ENCODE measurements at places on chromosomes 3 and 15.

- DNase-seq, result no peak
Measured at GRCh38 chr3:143100451-143100850, 19.1 kb upstream of the CHST2 start.

DNA sequence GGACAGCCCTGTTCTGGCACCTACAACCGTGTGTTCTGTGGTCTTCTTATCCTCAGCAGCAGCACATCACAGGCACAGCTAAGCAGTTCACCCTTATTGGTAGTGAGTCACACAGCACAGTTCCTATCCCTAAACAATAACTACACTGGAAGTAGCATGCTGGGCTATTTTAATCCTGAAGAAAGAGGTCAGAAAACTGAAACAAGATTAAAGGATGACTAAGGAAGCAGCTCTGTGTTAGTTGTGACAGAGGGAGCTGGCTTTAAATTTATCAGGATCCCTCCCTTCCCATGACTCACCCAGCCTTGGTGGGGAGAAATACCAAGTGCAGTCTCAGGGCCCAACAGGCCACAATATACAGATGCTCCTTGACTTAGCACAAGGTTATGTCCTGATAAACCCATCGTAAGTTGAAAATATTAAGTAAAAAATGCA, 144.3 kb downstream of the ERC2 start:
- no peak for DNase-seq

- DNase-seq, result no peak
Measured at GRCh38 chr3:53570709-53571108, 76.3 kb downstream of the CACNA1D start.

- DNase-seq, result no peak
Measured at GRCh38 chr3:143685491-143685890, 162.8 kb downstream of the SLC9A9 start.

DNA sequence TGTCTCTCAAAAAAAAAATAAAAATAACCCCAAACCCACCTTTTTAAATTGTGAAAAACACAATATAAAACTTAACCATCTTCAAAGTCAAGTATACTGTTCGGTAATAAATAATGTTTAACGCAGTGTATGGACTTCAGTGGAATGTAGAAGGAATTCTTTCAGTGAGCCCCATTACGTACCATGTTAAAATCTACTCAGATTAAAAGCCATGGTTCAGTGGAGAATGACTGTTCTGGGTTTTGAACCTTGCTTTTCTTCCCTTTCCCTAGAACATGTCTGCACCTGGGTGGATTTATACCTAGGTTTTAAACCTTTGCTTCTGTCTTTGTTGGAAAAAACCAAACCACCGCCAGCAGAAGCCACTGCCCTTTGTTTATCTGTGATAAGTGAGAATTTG, 27.5 kb downstream of the DAG1 start:
- no peak for DNase-seq

DNA sequence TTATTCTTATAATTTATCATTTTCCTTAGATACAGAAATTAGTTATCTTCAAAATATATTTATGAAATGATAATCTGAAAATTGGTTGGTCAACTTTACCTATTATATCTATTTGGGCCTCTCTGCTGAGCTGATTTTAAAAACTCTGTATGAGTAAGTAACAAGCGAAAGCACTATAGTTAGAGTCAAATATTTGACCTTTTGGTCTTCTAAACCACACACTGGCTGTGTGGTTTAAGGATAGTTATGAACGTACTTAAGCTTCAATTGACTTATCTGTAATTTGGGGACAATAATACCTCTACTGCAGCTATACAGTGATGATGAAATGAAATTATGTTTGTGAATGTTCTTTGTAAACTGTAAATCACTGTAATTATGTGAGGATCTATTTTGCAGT, 763.9 kb upstream of the GRM7 start:
- no peak for DNase-seq

DNA sequence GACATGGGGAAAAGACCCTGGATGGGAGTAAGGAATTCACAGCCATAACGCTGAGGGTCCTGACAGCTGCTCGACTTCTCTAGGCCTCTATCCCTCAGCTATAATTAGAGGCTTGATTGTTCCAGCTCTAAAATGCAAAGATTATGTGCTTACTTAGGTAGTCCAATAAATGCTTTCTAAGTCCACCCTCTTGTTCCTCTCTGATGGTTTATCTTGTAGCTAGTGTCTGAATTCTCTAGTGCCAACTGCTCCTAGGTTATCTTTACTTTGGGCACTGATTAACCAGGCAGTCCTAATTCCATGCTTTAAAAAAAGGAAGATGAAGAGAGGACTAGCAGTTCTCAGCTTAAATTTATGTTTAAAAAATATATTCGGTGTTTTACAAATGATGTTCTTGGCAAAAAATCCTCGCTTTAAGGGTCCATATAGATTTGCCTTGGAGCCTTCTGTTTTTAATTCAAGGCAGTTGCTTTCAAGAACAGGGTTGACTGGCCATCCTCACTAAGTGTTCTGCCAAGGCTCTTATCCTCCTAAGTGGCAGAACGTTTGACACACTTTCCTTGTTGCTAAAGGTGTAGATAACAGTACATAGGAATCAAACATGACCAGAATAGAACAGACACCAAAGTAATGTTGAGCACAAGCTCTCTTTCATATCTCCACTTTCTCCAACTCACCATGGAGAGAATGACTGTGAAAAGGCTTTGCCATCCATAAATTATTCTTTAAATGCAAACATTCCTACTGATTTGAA, 60.6 kb downstream of the THRB start:
- DNase-seq, result no peak

- DNase-seq, result no peak
Measured at GRCh38 chr3:112958811-112959560, 15.9 kb downstream of the CD200R1 start.

DNA sequence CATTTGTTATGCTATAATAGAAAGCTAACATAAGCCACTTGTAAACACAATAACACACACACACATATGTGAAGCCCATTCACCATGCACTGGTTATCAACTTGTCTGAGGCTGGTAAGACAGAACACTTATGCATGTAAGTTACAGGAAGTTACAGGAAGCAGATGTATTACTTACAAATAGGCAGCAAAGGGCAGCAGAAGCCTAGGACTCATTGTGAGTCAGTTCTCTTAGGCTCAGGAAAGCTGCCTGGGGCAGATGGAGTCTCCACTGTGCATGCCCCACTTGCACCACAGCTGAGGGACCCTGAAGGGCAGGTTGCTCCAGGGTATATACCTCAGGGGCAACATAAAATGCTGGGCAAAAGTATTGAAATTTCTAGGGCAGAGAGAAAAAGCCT, 748.8 kb upstream of the CCDC54 start:
- DNase-seq, result no peak

DNA sequence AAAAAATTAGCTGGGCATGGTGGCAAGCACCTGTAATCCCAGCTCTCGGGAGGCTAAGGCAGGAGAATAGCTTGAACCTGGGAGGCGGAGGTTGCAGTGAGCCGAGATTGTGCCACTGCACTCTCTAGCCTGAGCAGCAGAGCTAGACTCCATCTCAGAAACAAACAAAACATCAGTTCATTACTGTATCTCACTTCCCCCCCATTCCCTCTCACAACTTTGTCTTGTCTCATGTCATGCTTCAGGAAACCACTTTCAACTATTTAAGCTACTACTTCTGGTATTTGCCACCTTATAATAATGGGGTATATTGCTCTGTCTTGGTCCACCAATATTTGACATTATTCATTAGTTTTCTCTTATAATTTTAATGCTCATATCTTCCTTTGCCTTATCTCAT, 26.2 kb downstream of the PIK3CA start:
- DNase-seq, result no peak

DNA sequence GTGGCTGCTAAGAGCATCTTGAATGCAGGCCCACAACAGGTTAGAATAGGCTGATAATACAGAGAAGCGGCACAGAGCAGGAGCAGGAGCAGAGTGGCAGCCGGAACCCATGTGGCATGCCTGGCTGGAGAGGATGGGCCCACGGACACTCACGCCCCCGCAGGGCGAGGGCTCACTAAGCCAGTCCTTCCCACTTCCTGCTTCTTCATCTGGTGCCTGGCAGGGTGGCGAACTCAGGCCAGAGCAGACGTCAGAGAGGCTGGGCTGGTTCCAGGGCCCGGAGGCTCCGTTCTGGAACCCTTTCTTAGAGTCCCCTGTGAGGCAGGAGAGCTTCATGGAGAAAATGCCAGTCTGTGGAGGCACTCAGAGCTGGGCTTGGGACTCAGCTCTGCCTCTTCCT, 195.1 kb downstream of the NTRK3 start:
- no peak for DNase-seq

DNA sequence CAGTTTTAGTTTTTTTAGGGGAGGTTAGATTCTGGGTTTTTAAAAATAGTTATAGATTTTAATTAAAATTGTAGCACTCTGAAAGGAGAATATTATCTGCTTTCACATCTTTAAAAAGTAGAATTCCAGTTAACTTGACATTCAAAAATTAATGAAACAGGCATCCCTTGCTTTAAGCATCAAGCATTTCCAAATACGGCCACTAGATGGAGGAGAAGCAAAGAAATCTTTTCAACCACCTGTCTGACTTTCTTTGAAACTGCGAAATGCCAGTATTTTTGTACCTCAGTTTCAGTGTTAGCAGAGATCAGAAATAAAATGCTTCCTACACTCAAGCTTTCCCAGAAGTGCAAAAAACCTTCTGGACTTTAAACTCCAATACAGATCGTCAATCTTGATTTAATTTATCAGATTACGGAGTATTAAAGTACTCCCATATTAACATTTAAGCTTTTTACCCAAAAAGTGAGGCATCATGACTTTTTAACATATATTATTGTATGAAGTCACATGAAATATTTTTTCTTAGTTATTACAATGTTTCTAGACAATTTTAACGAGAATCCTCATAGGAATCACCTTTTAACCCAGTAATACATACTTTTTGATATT, 153.3 kb downstream of the P3H2 start:
- no peak for DNase-seq

- no peak for DNase-seq
Measured at GRCh38 chr3:45909542-45909941, 23.2 kb downstream of the CCR9 start.

DNA sequence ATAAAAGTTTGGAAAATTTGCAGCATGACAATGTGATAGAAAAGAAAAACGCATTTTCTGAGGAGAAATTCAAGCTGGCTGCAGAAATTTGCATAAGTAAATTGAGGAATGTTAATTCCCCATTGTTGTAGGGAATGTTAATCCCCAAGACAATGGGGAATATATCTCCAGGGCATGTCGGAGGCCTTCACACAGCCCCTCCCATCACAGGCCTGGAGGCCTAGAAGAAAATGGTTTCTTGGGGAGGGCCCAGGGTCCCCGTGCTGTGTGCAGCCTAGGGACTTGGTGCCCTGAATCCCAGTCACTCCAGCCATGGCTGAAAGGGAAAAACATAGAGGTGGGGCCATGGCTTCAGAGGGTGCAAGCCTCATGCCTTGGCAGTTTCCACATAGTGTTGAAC, 101.1 kb downstream of the BOC start:
- no peak for DNase-seq

- DNase-seq, result no peak
Measured at GRCh38 chr3:46325645-46326300, 28.1 kb upstream of the CCR2 start.

GRCh38 chr15:31932576-31932975, 97.7 kb upstream of the CHRNA7 start:
- no peak for DNase-seq

GRCh38 chr3:6799264-6799915, 61.5 kb upstream of the GRM7 start:
- no peak for DNase-seq

- no peak for DNase-seq
Measured at GRCh38 chr3:124974691-124975090, 40.1 kb upstream of the MUC13 start.

- DNase-seq, result no peak
Measured at GRCh38 chr15:67799801-67800205, 25.5 kb upstream of the SKOR1 start.

DNA sequence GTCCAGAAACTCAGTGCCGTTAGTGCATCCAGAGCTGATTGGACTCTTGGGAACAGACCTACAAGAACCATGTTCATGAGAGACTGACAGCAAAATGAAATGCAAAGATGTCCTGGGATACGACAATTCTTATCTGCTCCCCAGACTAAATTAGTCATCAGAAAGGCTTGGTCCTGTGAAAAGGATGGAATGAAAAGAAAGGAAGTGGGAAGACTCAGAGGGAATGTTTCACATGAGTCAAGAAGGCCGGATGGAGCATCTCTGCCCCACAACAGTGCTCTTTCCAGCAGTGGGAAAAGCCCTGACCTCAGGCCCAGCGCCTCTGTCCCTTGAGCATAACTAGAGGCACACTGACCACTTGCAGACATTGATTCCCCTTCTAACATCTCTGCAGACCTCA, 39.3 kb upstream of the UACA start:
- DNase-seq, result no peak

GRCh38 chr3:105359098-105359762, 7.5 kb upstream of the ALCAM start:
- DNase-seq, result no peak

DNA sequence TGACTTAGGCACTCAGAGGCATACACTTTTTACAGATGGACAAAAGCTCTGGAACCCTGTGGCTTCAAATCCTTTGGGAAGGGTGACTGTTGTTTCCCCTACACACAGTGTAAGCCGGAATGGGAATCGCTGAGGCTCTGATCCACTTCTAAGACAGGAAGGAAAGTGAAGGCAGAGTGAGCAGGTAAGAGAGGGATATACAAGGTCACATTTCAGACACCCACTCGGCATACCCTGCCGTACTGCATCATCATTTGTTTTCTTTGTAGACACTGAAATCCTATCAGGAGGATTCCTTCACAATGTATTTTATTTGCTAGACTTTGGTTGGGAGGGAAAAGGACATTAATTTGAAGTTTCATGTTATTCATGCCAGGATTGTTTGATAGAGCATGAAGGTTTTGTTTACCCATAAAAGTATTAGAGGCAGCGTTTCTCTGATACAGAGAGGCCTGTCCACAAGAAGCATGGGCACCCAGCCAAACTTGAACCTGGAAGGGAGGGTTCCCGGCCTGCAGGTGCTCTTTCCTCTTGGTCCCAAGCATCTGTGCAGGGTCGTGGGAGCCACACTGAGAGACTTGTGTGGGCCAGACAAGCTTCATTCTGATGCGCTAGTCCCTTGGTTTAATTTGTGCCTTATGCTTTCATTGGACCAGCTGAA, 21.9 kb upstream of the POLR2M start:
- no peak for DNase-seq

Measured in stimulated activated CD8-positive, alpha-beta memory T cell treated with anti-CD3 and anti-CD28 coated beads, Interleukin-4, amount 100 ng/mL, for 1 hour (primary cell).